Fibroblast of skin of left biceps (primary cell): ENCODE measurements at places on chromosomes 7 and 10.

- DNase-seq, result no peak
Measured at GRCh38 chr10:67385566-67385965, 310.4 kb downstream of the CTNNA3 start.

GRCh38 chr10:154348-154747 is 19.1 kb downstream of the ZMYND11 start:
- DNase-seq, result no peak

DNA sequence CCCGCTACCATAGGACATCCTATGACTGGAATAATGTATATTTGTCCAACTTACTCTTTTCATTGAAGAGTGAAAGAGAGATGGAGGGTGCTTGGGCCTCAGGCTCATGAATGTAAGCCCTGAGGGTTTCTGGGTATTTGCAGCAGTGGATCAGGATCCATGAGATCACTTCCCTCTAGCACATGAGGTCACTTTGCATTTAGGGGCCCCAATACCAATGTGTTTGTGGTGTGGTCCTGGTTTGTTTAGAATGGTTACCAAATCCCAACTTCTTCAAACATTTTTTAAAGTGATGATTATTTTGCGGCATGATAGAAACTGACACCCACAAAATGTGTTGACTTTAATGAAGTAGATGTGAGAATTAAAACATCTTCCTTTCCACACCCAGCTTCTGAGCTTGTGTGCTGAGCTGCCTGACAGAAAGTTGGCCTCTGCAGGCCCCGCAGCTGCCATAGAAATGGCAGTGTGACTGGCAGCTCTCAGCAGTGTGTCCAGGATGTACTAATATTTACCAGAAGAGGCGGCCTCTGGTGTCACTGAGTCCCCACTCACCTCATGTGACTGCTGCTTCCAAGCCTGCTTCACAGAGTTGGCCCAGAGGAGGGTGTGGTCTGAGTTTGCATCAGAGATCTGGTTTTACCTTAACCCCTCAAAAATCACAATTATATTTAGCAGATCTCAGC is 447.6 kb upstream of the NPVF start:
- DNase-seq, result no peak

DNA sequence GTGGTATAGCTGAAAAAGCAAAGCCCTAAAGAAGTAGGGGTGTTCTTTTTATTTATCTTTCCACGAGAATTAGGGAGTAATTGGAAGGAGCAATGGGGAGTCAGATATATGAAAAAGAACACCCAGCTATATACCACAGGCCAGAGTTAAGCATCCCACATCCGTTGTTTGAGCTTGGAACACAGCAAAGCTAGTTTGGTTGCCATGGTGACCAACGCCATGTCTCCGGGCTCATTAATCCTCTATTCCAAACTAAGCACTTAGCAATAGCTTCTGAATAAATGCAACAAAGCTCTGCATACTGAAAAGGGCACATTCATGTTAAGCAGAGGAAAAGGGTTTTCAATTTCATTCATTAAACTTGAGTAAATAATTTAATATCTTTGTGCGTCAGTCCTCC is 23.5 kb downstream of the ASB4 start:
- DNase-seq, result no peak

GRCh38 chr10:71923138-71923692 is 41.0 kb upstream of the CHST3 start:
- DNase-seq, result no peak
